Tibial nerve (tissue), 4 donors: ENCODE measurements at places on chromosomes 12 and 14.

GRCh38 chr12:124654666-124655047, 87.2 kb upstream of the NCOR2 start:
- no peak for DNase-seq

GRCh38 chr12:114976372-114976771, 292.4 kb upstream of the TBX3 start:
- DNase-seq: no peak

GRCh38 chr12:5440978-5441377, 9.1 kb downstream of the NTF3 start:
- no peak for DNase-seq

DNA sequence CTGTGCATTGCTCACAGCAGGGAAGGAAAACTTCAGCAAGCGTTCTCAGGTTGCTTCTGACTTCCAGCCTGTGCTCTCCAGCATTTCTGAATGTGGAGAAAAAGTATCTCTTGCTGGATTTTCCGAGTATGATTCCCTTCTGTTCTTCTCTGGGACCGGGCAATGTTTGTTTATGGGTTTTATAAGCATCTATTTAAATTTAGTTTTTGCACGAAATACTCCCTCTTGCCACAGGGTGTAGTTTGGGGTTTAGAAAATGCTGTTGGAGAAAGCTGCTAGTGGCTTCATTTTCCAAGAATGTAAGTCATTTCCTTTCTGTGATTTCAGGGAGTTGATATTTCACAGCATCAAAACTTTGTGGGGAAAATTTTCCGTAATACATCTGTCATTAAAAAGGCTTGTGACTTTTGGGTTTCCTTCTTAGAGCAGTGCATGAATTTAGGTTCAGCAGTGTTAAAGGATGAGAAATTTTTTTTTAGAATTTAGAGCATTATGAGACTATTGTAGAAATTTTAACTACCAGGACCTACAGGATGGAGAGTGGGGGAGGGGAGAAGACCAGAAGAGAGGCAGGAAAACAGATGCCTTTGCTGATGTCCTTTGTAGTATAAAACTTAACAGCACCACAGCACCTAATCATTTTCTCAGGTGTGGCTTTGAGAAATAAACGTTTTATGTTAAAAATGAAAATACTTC, 1.5 kb downstream of the FRMD6 start:
- no peak for DNase-seq

GRCh38 chr12:53267999-53268629, at the start of gene ESPL1:
TSS of gene ESPL1 (plus strand) at chr12:53268299. CDS start at chr12:53268767, 468 bp downstream.
- DNase-seq: peak; percentile 62

GRCh38 chr12:100498141-100498540, 24.5 kb downstream of the NR1H4 start:
- no peak for DNase-seq

GRCh38 chr12:13534645-13535398, 338.3 kb downstream of the EMP1 start:
- DNase-seq: peak; percentile 55

GRCh38 chr12:68245180-68246021, 8.0 kb downstream of the IL22 start:
- no peak for DNase-seq

DNA sequence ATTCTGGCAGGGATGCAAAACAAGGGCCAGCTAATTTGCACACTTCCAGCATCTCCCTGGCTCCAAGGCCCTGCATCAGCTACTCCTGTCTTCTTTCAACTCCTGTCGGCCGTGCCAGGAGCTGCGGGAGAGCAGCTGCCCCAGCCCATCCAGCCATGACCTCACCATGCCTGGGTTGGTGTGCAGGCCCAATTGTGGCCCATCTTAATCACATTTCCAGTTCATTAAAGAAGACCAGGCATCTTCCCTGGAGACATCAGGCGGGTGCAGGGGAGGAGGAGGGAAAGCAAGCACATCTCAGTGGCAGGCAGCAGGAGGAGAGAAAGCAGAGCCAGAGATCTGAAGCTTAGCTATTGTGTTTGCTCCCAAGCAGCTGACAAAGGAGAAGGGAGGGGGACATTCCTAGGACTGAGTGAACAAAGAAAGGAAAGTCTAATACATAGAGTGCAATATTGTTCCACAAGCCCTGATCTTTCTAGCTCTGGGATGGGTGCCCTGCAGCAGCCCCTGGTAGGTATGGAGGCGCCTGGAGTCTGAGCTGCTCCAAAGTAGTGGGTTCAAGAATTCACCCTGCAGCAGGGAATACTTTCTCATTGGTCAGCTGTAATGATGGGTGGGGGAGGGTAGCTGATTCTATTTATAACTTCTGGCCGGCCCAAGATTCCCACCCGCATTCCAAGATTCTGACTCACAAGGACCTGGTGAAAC, 40.1 kb downstream of the VWF start:
- DNase-seq: no peak

DNA sequence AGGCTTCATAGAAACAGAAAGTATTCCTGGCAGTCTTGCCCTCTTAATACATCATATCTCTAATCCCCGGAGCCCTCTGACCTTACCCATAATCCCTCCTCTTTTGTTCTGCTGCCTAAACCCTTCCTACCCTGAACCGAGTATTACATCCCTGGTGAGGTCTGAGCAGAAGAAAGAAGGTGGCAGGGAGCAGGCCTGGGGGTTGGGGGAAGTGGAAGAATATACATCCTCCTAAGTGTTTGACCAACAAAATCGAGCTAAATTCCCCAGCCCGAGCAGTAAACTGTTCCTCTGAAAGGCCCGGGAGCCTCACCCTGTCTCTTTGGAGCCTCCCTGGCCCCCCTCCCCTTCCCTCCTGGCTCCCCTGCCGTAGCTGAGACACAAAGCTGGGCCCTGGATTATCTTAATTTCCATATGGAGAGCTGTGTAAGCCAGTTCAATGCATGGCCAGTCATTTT, 192.6 kb upstream of the LHX5 start:
- no peak for DNase-seq
